HuH-7.5 (cell line): ENCODE measurements at places on chromosomes 2 and 18.

- DNase-seq: no peak
These were observed 703.9 kb upstream of the CDH2 start for GRCh38 chr18:28880856-28881255.

GRCh38 chr2:85357736-85358135, 3.2 kb downstream of the ELMOD3 start:
- DNase-seq: no peak

GRCh38 chr2:237170020-237170419, 84.3 kb downstream of the COPS8 start:
- DNase-seq: no peak

DNA sequence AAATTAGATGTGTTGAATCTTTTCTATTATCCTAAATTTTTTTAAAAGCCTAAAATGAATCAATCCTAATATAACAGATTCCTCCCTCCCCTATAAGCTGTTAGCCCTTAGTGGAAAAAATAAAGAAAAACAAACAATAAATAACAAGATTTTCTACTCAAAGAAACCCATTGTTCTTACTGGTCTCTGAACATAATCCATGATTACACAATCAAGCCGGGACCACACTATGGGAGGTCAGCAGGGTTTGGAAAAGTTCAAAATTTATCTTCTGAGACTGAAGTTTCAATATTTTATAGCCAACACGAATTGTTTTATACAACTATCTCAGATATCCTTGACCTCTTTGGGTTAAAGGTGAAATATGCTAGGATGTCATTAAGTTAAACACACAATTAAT, 57.9 kb downstream of the DPP4 start:
- peak; percentile 22 for DNase-seq
